Iris pigment epithelial cell (primary cell): ENCODE measurements at places on chromosomes 4 and X.

DNA sequence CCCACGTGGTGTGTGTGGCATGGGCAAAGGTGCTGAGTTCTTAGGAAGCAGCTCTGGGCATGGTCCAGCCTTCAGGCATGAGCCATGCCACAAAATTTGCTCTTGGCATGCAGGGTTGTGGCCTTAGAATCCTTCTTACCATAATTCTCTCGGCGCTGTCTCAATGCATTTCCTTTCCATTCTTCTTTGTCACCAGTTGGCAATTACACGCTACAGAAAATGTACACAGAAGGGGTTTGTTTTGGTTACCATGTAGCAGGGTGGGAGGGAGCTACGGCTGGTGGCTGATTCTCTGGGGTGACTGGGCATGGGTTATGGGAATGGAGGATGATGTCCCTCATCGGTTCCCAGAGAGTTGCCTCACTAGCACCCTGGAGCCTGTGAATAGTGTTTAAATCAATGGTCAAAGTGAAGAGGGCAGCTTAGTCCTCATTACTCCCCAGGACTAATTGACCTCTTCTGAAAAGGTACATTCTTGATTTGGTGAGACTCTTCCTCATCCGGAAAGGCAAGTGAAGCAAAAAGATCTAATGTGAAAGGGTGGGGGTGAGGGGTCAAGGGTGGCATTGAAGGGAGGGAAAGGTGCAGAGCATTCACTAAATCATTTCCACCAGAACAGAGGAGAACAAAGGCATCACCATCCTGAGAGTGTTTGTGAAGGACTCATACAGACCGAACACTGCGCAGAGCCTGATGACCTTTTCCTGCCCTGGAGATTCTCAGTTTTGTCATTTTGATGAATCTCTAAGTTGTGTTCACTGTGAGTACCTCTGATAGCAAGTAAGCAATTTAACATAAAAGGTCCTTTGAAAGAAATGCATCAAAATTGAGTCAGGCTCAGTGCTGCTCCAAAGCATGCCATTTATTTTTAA is 199.8 kb upstream of the SFRP2 start:
- DNase-seq, result peak; percentile 7

DNA sequence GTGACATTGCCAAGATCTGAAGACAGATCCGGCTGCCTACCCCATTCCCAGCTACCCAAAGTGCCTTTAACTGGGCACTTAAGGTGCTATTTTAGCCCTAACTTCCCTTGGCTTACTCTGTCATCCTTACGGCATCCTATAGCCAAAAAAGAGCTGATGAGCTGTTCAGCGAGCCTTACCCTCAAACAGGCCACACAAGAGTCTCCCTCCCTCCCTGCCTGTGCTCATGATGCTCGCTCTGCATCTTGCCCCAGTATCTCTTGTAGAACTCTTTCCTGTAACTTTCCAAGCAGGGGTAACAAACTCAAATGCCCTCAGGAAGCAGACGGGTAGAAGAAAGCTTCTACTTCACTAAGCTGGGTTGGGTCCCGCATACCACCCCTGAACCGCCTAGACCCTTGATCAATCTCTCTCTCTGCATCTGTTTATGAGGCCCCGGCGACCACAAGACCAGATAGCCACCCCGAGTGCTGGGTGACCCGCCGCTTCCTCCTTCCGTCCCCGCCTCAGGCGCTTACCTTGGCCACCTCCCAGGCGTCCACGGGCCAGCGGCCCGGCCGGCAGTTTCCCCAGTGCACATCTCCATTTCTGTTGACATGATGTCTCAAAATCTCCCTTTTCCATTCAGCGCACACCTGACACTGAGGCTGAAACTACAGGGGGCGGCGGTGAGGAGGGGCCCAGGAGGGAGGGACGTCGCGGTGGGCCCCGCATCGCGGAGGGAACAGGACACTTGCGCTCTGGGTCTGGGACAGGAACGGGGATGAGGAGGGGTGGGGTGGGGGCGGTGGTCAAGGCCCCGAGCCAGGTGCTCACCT is 663 bp downstream of the CXorf38 start:
- peak; percentile 40 for DNase-seq

DNA sequence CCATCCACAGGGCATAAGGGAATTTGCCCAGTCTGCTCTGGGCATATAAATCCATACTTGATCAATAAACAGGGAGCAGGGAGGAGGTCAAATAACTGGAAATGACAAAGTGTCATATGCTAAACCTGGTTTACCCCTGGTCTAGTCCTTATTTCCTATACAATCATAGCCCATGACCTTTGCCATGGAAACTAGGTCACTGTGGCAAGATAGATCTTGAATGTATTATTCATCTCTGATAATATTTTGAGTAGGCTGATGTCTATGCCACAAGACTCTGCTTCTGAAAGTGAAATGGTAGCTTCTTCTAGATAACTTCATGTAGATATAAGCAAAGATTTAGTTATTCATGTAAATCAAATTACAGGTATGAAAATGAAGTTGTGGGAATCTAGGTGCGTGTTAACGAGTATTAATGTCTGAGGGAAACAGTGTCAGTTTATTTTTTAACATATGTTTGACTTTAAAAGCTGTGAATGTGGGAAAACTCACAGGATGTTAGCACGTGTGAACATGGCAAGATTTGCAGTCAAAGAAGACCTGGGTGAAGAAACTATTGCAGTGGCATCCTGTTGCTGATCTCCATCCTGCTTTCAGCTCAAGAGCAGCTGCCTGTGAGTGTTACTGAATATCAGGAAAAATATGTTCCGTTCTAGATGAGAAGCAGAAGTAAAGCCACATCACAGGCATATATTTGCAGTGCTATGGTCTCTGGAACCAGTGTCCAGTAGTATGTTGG is 81.8 kb upstream of the NDP start:
- DNase-seq, result no peak

DNA sequence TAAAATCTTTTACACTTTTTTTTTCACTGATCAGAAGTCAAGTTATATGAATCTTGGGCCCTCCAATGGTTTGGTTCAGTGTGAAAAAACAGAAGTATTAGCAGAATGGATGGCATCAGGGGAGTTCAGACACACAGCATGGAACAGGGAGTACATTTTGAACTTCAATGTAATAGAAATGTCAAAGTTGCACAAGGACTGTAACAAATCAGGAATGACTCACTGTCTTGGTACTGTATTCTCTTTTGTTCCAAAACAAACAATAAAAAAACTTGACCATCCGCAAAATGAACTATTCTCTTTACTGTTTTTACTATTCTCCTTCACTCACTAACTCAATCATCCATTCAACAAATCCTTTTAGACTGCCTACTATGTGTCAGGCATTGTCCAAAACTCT is 401.0 kb downstream of the FSTL5 start:
- peak; percentile 85 for DNase-seq

- DNase-seq, result no peak
These were observed 89.0 kb downstream of the PLAC1 start for GRCh38 chrX:134569306-134569705.

DNA sequence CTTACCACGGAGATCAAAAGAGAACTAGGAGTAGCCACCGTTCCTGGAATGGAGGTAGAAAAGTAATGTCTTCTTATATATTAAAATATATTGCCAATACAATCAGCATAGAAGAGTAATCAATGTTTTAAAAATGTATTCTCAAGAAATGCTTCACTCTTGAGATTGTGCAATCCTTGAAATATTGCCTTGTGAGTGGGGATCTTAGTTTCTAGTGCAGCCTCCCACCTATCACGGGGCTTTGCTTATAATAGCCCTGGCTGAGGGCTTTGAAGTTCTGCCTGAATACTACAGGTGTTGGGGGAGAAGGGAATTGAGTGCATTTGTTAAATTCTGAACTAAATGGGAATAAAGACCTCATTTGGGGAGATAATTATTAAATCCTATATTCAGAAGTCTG is 55.5 kb downstream of the VGLL1 start:
- DNase-seq, result no peak

DNA sequence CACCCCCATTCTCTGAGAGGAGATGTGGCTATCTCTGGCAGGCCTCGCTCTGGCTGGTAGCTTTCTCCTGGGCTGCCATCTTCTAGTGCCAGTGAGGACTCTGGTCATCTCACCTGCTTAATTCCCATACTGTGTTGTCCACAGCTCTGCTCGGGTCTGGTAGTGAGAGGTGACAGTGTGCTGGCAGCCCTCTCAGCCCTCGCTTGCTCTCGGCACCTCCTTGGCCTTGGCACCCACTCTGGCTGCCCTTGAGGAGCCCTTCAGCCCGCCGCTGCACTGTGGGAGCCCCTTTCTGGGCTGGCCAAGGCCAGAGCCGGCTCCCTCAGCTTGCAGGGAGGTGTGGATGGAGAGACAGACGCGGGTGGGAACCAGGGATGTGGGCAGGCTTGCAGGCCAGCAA is 52.7 kb downstream of the CPLX1 start:
- no peak for DNase-seq

- DNase-seq, result no peak
These were observed 4.1 kb downstream of the AFF2 start for GRCh38 chrX:148504506-148504905.

GRCh38 chr4:36187723-36188333 is 56.5 kb downstream of the ARAP2 start:
- DNase-seq, result peak; percentile 33

DNA sequence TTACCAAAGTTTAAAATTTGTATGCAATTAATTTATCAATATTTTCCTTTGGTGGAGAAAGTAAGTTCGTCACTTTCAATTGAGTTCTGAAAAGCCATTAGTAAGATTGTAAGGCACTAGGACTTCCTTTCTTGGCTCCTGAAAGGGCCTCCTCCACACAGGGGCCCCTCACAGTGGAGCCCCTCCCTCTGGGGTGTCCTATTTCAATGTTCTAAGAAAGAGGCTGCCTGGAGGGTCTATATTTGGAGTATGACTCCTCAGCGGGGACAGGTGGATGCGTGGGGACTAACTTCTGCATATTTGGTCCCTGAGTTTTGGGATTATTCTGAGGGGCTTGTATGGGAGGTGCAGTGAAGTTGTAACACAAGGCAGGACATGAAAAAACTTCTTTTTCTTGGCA is 1.6 kb upstream of the ARMCX4 start:
- no peak for DNase-seq

- peak; percentile 66 for DNase-seq
These were observed 33.4 kb upstream of the SRD5A3 start for GRCh38 chr4:55312489-55313101.

DNA sequence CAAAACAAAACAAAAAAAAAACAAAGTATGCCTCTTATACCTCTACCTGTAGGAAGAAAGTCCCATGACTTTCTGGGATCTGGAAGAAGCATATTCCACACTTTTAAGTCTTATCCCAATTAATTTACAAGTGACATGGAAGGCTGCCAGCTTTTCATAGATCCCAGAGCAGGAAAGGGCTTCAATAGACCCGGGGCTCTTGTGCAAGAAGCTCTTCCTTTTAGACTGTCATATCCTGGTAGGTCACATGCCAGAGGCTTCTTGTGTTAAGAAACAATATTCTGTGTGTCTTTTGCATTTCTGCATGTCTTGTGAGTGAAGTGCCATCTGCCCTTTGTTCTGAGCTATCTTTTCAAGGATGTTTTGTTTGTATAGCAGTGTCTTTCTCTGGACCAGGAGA is 84.4 kb upstream of the PHOX2B start:
- no peak for DNase-seq

- no peak for DNase-seq
These were observed 49.0 kb upstream of the HOPX start for GRCh38 chr4:56730097-56730496.

- no peak for DNase-seq
These were observed 32.0 kb upstream of the STS start for GRCh38 chrX:7115557-7115956.

- DNase-seq, result peak; percentile 82
These were observed 85.1 kb upstream of the UCP1 start for GRCh38 chr4:140653718-140654494.

- DNase-seq, result peak; percentile 81
These were observed 71.0 kb downstream of the MTHFD2L start for GRCh38 chr4:74228691-74229640.

DNA sequence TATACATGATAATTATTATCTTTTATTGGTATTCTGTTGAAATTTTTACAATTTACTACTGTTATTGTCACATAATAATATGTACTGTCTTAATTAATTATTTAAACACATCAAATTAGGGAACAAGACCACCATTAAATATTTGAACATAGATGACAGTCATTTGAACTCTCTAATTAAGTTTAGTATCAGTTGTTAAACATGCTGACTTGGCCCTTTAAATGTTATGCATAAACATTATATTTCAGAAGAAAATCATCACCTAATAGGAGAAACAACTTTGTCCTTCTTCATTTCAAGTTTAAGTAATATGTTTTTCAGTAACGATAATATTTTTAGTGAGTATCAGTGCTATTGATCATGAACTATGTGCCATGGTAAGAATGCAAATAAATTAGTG is 623.5 kb upstream of the GNPDA2 start:
- no peak for DNase-seq

DNA sequence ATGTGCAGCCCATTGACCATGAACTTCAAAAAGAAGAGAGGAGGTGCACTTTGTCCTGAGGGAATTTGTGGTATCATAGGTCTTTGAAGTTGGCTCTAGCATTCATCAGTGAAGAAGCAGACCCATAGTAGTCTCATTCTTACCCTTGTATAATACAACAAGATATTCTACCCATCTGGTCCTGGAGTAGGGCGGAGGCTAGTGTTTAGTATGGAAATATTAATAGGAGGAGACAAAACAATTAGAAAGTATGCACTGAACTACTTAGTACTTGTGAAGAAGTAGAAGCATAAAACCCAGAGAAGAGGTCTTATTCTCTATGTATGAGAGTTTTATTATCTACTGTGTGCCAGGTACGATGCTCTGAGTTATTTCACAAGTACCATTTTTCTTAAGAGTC is 189.0 kb downstream of the AASDH start:
- no peak for DNase-seq

- peak; percentile 93 for DNase-seq
These were observed 920 bp downstream of the SETD7 start for GRCh38 chr4:139554893-139555704.

- DNase-seq, result peak; percentile 24
These were observed 139.0 kb downstream of the ADAMTS3 start for GRCh38 chr4:72430050-72430449.

DNA sequence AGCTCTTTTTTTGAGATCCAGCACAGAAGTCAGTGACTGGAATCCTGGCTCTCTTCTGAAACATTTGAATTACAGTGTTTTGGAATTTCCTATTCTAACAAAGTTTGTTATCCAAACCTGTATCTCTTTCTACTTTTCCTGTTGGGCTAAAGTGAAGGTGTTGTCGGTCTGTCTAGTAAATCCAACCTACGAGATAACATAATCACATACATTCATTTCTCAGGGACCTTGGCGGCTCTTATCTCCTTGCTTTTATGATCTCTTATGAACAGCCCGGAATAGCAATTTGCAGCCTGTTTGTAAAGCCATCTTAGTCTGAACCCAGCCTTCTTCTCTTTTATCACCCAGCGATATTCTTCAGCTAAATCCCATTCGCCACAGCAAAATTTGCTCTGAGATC is 14.5 kb downstream of the PPARGC1A start:
- no peak for DNase-seq

DNA sequence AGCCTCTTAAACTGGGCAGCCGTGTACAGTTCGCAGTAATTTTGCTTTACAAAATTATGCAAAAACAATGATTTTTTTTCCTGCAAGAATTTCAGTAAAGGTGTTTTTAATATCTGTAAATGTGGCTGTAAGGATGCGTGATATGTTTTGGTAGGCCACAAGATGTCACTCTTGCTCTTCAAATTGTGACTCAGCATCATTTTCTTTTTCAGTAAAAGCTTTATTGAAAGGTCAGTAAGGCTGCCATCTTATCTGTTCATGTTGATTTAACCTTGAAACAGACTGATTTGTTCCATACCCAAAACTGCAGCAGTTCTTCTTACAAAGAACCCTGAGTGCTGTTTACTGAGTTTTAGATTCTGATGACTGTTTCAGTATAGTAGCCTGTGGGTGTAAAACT is 39.9 kb downstream of the TXLNG start:
- peak; percentile 78 for DNase-seq

GRCh38 chr4:52659722-52660261 is 691 bp upstream of the USP46 start:
- DNase-seq, result peak; percentile 36

GRCh38 chrX:70656304-70656703 is 211.7 kb downstream of the DLG3 start:
- no peak for DNase-seq
